ENCODE measurements at places on chromosomes 4 and X.

DNA sequence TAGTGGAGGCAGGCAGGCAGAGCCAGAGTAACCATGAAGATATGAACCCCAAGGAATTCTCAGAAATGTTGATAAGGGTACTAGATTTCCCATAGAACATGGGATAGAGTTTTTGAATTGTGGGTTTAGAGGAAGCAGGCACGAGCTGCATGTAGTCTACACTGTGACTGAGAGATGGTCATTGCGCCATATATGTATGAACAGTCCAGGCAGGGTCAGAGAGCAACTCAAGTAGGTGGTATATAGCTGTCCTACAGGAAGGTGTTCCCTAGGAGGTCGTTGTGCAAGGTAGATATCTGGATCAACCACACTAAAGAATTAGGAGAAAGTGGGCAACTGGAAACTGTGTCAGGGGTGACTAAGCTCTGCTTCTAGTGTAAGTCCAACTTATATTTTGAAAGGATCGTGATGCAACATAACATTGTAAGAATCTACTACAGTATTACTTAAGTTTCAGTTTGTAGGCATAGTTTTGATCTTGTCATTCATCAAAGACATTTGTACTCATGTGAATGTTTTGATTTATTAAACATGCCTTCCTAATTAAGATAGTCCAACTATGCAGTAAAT is 94.6 kb downstream of the HPGD start:
- no peak for DNase-seq

- no peak for DNase-seq
Measured at GRCh38 chr4:76535603-76536372, 100.8 kb downstream of the SHROOM3 start.

DNA sequence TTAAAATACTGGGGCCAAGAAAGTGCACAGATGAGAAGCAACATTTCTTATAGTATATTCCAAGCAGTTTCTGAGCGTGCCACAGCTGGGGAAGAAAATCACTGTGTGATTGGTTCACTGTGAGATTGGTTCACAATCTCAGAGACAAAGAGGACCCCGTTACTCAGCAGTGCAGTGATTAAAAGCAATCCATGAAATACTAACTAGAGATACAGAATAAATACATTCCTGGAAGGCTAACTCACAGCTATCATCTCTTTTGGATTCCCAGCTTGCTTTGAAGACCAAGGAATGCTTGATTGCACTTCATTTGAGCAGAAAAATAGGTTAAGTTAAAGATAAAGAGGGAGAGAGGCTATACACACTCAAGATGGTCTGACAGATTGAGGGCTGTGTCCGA is 132.1 kb upstream of the RAPGEF2 start:
- DNase-seq = no peak

DNA sequence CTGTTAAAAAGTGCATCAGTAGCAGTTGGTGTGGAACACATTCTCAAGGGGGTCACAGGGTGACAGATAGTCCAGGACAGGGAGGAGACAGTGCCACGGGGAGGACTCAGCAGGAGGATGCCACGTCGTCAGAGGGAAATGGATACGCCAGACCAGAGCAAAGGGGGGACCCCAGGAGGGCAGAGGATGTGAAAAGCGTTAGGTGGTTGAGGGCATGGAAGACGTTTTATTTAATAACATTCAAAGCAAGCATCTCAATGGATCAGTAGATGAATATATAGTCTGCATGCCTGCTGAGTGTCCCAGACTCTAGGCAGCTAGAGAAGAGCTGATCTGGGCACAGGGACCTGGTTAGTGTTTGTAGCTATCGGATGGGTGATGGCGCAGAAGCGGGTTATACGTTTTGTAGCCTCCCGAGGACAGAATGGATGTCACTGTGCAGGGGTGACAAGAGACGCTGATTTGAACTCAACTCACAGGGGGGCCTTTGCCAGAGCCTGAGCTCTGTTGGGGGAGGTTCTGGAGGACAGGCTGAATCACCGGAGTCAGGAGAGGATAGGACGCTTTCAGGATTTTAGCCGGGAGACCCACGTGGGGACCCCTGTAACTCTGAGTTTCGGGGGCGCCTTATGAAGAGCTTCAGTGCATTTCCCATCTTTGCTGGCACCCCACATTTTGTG is 81.3 kb downstream of the STOX2 start:
- DNase-seq = no peak

- no peak for DNase-seq
Measured at GRCh38 chr4:38985410-38986100, 46.7 kb downstream of the TMEM156 start.

DNA sequence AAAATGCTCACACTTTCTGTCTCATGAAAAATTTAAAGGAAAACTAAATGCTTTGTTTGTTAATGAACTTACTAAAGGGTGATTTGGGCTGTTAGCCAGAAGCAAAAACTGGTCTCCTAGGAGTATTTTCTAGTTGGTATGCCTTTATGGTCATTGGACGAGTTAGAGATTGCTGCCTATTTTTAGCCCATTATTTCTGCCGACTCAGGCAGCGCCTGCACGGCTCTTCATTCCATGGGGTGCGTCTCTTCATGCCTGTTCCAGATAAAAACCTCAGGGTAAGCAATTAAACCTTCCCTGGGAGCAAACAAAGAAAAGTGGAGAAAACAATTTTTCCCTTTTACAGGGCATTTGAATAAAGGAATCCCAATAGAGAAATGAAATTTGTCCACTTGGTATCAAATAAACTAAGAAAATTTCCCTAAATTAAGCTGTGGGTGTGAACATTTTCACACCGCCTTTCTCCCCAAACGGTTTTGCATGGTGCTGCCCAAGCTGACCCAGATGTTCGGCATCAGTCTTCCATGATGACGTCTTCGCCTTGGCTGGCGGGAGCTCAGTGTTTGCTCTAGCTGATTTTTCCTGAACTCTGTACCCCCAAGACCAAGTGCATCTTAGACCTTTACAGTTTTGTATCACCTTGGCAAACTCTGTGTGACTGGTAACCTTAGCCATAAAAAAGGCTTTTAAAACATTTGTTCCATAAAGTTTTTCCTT is 61.7 kb upstream of the ADGRG2 start:
- DNase-seq = no peak

GRCh38 chrX:23851544-23851943 is 56.2 kb downstream of the APOO start:
- DNase-seq = no peak

- no peak for DNase-seq
Measured at GRCh38 chrX:148043271-148043855, 62.2 kb downstream of the FMR1NB start.

GRCh38 chr4:185211035-185211434 is 1.6 kb downstream of the SNX25 start:
- DNase-seq = no peak
